Activated T-helper 1 cell treated with anti-CD3 and anti-CD28 coated beads, Interleukin-12 subunit alpha, Interleukin-12 subunit beta, Interleukin-2, Interleukin-4 antibody, amounts not matched to agents 30 ng/mL and 10 ng/mL and 1 ng/mL, durations not matched to agents 14 hours and 24 hours and 36 hours (primary cell): ENCODE measurements at places on chromosomes 16 and 17. TPM values are rescaled to one million over a fixed set of nuclear protein-coding genes. Genes with fewer than 3 reads are reported as not detected.

- no peaks in the 10 kb centered on the region for H3K27me3 ChIP-seq
- H3K27ac ChIP-seq, result no peak overlapping the region
- H3K4me1 ChIP-seq, result no peaks in the 10 kb centered on the region
- H3K4me3 ChIP-seq, result no peak overlapping the region
Observed at GRCh38 chr17:39283896-39284295, 58.2 kb upstream of the STAC2 start.

- H3K27ac ChIP-seq, result no peak overlapping the region
- no peaks in the 10 kb centered on the region for H3K27me3 ChIP-seq
- no peak for DNase-seq
- H3K4me1 ChIP-seq, result no peaks in the 10 kb centered on the region
- no peak overlapping the region for H3K4me3 ChIP-seq
Observed at GRCh38 chr16:8055761-8056160, 534.5 kb downstream of the TMEM114 start.

- H3K36me3 ChIP-seq, result peaks cover 44% of the 10 kb centered on the region
- peak overlapping the region; percentile 97 for H3K27ac ChIP-seq
- H3K27me3 ChIP-seq, result no peaks in the 10 kb centered on the region
- DNase-seq, result no peak
- H3K4me1 ChIP-seq, result peaks cover 44% of the 10 kb centered on the region
- H3K4me3 ChIP-seq, result peak overlapping the region; percentile 99
Observed at GRCh38 chr16:11852092-11852809, 909 bp upstream of the RSL1D1 start.

Gene SLC16A6
- total RNA-seq, result 3.0 and 3.8 TPM in 2 replicates

Gene FZD2
- not detected in 2 replicates for total RNA-seq

GRCh38 chr16:57266531-57267260, 17.8 kb downstream of the PLLP start:
- H3K4me1 ChIP-seq, result peaks cover 13% of the 10 kb centered on the region
- H3K4me3 ChIP-seq, result peak overlapping the region; percentile 43
- no peaks in the 10 kb centered on the region for H3K27me3 ChIP-seq
- H3K27ac ChIP-seq, result peak overlapping the region; percentile 75

Gene KRTAP1-5
- total RNA-seq, result not detected in 2 replicates

GRCh38 chr16:27429330-27429871, 27.4 kb downstream of the IL21R start:
- peak overlapping the region; percentile 89 for H3K27ac ChIP-seq
- no peak for DNase-seq
- H3K4me1 ChIP-seq, result peaks cover 89% of the 10 kb centered on the region
- H3K27me3 ChIP-seq, result no peaks in the 10 kb centered on the region
- peaks cover 57% of the 10 kb centered on the region for H3K36me3 ChIP-seq

Gene CBLN1
- total RNA-seq, result not detected in 2 replicates

DNA sequence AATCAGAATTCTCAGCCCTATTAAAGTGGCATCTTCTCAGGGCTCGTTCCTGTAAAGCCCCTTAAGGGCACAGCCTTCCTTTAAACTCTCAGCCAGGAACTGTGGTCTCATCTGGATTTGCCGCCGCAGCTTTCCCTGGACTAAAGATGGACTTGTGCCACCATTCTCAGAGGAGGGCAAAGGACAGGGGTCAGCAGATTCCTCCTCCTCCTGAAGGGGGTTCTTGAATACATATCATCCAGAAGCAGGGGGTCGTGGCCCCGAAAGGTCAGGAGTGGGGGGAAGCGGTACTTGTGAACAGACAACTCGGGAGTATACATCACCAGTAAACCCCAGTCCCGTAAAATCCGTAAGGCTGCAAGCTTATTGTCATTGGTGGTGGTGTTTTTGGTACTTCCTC, 174.8 kb downstream of the RPTOR start:
- peak overlapping the region; percentile 10 for H3K27ac ChIP-seq
- no peak for DNase-seq
- H3K4me3 ChIP-seq, result no peak overlapping the region
- peaks cover 18% of the 10 kb centered on the region for H3K36me3 ChIP-seq

- H3K36me3 ChIP-seq, result no peaks in the 10 kb centered on the region
- no peaks in the 10 kb centered on the region for H3K4me1 ChIP-seq
- H3K27ac ChIP-seq, result no peak overlapping the region
- H3K4me3 ChIP-seq, result no peak overlapping the region
- peak; percentile 53 for DNase-seq
Observed at GRCh38 chr17:79087428-79088143, 13.0 kb downstream of the ENGASE start.

- DNase-seq, result no peak
- peaks cover 24% of the 10 kb centered on the region for H3K36me3 ChIP-seq
- no peak overlapping the region for H3K4me3 ChIP-seq
- H3K27ac ChIP-seq, result peak overlapping the region; percentile 35
Observed at GRCh38 chr16:11712122-11712521, 30.5 kb downstream of the TXNDC11 start.

DNA sequence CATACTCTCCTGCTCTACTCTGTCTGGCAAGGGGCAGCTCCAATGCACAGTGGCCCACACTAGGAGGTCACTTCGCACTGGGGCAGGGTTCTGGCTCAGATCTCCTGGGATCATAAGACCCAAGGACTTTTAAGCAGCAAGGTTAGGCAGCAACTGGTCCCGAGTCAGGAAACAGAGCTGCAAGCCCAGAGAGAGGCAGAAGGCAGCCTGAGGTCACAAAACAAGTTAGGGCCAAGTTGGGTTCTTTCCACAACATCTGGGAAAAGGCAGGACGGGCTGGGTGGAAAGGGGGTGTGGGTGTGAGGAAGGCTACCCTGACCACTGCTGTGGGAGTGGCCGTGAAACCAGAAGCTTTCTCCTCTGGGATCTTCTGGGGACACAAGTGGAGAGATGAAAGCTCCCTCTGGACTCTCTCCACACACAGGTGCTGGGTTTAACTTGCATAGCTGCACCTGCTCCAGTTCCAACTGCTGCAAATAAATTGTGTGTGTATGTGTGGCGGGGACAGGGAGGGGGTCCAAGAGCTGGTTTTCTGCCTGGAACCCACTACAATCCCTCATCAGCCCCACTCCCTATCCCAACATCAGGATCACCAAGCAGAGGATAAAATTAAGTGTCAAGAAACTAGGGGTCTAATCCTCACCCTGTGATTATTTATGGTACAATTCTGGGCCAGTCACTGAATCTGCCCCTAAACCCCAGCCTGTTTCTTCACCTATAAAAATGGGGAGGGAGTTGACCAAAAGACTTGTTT, 8.0 kb upstream of the TSPOAP1 start:
- H3K27ac ChIP-seq, result peak overlapping the region; percentile 99
- peaks cover 2% of the 10 kb centered on the region for H3K27me3 ChIP-seq
- peak overlapping the region; percentile 100 for H3K4me3 ChIP-seq
- peaks cover 28% of the 10 kb centered on the region for H3K36me3 ChIP-seq

GRCh38 chr17:58335779-58336455, 7.3 kb upstream of the TSPOAP1 start:
- DNase-seq, result peak; percentile 77
- peak overlapping the region; percentile 100 for H3K4me3 ChIP-seq
- peaks cover 32% of the 10 kb centered on the region for H3K36me3 ChIP-seq

- H3K36me3 ChIP-seq, result no peaks in the 10 kb centered on the region
- H3K27me3 ChIP-seq, result peaks cover 8% of the 10 kb centered on the region
- no peak overlapping the region for H3K27ac ChIP-seq
- DNase-seq, result no peak
- H3K4me1 ChIP-seq, result peaks cover 19% of the 10 kb centered on the region
- H3K4me3 ChIP-seq, result no peak overlapping the region
Observed at GRCh38 chr17:81093619-81094508, 58.9 kb downstream of the BAIAP2 start.

Gene NARF
- total RNA-seq, result 99.0 and 103 TPM in 2 replicates

DNA sequence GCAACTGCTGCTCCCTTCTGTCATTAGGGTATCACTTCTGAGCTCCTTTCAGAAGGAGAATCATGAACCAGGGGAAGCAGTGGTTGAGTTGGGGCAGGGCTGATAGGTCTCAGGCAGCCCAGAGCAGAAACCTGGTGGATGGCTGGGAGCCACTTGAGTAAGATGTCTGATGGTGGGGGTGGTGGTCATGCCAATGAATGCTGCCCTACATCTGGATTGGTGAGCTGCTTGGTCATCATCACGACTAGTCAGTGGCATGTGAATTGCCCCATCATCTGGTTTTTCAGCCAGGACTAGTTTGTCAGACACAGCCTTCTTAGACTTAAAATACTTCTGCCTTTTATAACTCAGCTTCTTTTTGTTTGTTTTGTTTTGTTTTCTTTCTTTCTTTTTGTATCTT, 2.6 kb downstream of the GID4 start:
- peak overlapping the region; percentile 89 for H3K4me3 ChIP-seq
- no peak overlapping the region for H3K27ac ChIP-seq
- H3K4me1 ChIP-seq, result peaks cover 43% of the 10 kb centered on the region
- H3K36me3 ChIP-seq, result peaks cover 10% of the 10 kb centered on the region
- no peak for DNase-seq
- no peaks in the 10 kb centered on the region for H3K27me3 ChIP-seq

GRCh38 chr16:58301052-58301451, 6.2 kb upstream of the PRSS54 start:
- H3K27ac ChIP-seq, result no peak overlapping the region
- no peak for DNase-seq
- H3K27me3 ChIP-seq, result peaks cover 18% of the 10 kb centered on the region
- H3K36me3 ChIP-seq, result no peaks in the 10 kb centered on the region
- no peaks in the 10 kb centered on the region for H3K4me1 ChIP-seq

Gene HS3ST3A1
- total RNA-seq, result 4.1 and 7.2 TPM in 2 replicates

GRCh38 chr17:76643553-76644148, at the start of gene ST6GALNAC1:
ST6GALNAC1 (minus strand) TSS chr17:76643757; CDS start chr17:76643638, 119 bp downstream.
- peaks cover 3% of the 10 kb centered on the region for H3K36me3 ChIP-seq
- peaks cover 4% of the 10 kb centered on the region for H3K27me3 ChIP-seq
- peak; percentile 5 for DNase-seq
- H3K4me1 ChIP-seq, result peaks cover 6% of the 10 kb centered on the region
- peak within 1 kb of the TSS; percentile 53 for H3K4me3 ChIP-seq

DNA sequence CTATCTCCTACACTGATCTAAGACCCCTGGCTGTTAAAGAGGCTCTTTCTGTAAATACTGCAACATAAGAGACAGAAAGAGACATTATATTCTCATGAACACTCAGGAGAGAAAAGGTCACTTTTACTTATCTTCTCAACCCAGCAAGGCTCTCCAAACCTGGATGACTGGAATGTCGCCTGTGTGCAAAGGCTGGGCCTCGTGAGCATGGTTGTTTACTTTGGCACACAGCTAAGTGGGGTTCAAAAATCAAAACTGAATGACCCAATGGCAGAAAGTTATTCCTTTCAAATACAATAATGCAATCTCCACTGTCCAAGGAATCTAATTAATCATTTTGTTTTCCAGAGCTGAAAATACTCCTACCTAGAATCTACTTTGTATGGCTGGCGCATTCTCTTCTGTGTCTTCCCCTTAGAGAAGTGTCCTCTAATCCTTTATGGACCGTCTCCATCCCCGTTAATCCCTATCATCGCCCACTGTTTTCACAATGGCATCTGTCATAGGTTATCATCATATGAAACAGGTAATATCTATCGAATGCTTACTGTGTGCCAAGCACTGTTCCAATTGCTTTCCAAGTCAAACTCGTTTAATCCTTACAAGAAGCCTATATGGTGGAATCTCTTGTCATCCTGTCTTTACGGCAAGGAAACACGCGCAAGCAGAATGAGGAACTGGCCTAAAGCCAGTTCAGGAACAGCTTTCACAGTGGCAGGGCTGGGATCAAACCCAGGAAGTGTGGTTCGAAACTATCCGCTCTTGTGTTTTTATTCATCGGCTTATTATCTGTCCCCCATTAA, 1.3 kb downstream of the SLX4 start:
- H3K4me1 ChIP-seq, result peaks cover 47% of the 10 kb centered on the region
- peaks cover 25% of the 10 kb centered on the region for H3K36me3 ChIP-seq
- H3K27me3 ChIP-seq, result no peaks in the 10 kb centered on the region

Gene GNGT2
- 16.5 and 18.4 TPM in 2 replicates for total RNA-seq

DNA sequence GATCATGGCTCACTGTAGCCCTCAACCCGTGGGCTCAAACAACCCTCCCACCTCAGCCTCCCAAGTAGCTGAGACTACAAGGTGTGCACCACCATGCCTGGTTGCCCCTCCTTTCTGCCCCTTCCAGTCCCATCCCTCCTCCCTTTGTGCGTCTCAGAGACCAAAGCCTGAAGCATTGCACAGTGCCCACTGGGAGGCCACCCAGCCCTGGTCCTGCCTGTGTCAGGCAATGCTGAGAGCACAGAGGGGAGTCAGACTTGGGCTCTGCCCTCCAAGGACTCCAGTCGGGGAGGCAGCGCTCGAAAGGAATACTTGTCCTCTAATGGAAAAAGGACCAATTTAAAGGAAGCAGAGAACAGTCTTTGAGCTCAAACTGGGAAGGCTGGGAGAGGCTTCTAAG, 20.4 kb downstream of the RAI1 start:
- no peaks in the 10 kb centered on the region for H3K27me3 ChIP-seq
- H3K4me3 ChIP-seq, result no peak overlapping the region
- H3K36me3 ChIP-seq, result peaks cover 3% of the 10 kb centered on the region
- H3K27ac ChIP-seq, result no peak overlapping the region
- H3K4me1 ChIP-seq, result peaks cover 16% of the 10 kb centered on the region

DNA sequence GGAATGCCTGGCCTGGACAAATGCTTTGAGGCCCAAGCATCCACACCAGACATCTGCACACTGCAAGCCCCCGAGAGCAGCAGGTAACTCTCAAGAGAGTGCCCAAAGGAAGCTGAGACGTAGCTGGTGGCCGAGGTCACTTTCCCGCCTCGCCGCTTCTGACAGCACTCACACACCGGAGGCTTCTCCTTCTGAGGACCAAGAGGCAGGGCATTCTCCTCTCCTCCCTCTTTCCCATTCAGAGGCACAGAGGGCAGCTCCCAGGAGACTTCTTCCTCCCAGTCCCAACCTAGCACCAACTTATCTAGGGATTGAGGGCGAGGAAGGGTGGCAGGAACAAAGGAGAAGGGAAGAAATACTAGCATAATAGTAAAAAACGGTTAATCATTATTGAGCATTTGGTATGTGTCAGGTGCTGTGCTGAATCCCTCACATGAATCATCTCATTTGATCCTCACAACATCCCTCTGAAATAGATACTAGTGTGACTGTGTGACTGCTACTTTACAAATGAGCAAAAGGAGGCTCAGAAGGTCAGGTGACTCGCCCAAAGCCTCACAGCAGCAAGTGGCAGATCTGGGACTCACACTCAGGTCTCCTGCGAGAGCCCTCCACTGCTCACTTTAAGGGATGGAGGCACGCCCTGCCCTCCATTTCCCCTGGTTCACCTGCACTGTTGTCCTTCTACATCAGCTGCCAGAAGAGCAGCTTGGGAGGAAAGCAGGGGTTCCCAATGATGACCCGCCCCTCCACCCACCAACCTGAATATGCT, 41.8 kb downstream of the MYO18A start:
- H3K4me3 ChIP-seq, result peak overlapping the region; percentile 96
- H3K27me3 ChIP-seq, result no peaks in the 10 kb centered on the region
- H3K36me3 ChIP-seq, result peaks cover 10% of the 10 kb centered on the region
- peak overlapping the region; percentile 100 for H3K27ac ChIP-seq

Gene IRX6
- total RNA-seq, result not detected in 2 replicates
